Aorta (tissue), 5 donors: ENCODE measurements at places on chromosomes 12 and 14.

- peak; percentile 83 for DNase-seq
These were observed 215.9 kb downstream of the CACNA1C start for GRCh38 chr12:2268471-2269286.

GRCh38 chr12:15522574-15523187 lies 200.4 kb downstream of the PTPRO start:
- DNase-seq = no peak

DNA sequence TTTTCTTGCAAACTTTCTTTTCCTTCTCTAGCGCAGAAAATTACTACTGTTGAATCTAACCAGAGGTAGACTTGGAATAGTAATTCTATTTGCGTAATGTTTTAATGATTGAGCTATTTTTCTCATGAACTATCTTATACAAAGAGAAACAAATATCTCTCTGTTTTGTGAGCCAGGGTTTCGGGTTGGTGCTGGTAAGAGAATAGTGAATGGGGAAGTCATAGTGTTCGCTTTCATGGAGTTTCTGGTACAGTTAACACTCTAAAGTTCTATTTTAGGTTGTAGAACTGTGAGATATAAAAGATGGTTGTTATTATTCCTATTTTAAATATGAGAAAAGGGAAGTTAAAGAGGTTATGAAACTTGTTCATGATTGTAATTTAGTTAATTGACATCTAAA lies 6.6 kb downstream of the CLEC1B start:
- no peak for DNase-seq

DNA sequence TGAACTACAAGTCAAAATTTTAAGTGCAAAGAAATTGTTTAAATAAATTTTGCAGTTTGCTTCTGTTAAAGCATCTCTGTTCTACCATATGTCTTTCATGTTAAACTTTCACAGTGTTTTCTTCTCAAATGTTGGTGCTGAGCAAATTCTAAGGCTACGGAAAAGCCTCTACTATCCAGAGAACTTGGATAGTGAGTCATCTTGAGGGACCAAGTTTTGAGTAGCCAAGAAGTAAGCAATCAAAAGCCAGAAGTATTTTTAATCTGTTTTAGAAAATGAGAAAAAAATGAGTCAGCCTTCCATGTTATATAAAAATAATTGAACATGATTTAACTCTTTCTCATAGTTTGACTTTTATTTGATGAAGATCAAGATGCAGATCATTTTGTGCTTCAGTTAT lies 3.3 kb downstream of the BRMS1L start:
- no peak for DNase-seq

- DNase-seq = no peak
These were observed 35.3 kb downstream of the FBXW8 start for GRCh38 chr12:116945886-116946550.

DNA sequence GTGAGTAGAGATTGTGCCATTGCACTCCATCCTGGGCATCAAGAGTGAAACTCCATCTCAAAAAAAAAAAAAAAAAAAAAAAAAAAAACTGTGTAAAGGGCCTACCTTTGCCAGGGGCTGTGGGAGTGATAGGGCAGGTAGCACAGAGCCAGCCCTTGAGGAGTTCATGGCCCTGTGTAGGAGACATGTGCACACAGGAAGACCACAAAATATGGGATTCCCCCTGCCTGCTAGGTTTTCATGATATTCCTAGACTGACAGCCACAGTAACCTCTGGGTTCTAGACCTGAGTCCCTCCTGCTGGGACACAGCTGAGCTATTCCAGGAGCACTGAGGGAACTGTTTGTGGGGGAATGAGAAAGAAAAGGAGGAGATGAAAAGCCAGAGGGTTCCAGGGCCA lies 8.3 kb upstream of the SPTSSA start:
- DNase-seq = no peak

DNA sequence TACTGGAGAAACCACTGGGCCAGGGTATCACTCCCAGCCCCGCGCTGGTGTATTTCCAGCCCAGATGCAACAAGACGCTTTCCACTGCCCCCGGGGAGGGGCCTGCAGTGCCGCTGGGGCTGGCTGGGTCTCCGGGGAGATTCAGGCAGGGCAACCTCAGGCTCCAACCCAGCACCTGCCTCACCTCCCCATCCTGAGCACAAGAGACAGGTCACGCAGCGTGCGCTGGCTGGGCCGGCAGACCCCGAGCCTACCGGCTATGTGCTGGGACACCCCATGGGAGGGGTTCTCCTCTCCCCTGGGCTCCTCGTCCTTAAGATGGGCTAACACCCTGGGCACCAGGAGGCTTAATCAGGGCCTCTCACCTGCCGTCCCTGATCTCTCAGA lies 80.9 kb downstream of the RFLNA start:
- DNase-seq = no peak

DNA sequence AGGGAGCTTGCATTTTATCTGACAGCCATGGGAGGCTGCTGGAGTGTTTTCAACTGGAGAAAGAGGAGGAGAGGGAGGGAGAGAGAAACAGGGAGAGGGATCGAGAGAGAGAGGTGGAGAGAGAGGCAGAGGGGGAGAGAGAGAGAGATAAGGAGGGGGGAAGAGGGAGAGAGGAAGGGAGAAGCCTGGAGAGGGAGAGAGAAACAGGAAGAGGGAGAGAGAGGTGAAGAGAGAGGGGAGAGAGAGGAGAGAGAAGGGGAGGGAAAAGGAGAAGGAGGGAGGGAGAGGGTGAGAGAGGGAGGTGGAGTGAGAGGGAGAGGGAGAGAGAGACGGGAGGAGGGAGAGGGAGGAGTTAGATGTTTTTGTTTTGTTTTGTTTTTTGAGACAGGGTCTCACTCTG lies 45.6 kb downstream of the DNAH10 start:
- DNase-seq = no peak

DNA sequence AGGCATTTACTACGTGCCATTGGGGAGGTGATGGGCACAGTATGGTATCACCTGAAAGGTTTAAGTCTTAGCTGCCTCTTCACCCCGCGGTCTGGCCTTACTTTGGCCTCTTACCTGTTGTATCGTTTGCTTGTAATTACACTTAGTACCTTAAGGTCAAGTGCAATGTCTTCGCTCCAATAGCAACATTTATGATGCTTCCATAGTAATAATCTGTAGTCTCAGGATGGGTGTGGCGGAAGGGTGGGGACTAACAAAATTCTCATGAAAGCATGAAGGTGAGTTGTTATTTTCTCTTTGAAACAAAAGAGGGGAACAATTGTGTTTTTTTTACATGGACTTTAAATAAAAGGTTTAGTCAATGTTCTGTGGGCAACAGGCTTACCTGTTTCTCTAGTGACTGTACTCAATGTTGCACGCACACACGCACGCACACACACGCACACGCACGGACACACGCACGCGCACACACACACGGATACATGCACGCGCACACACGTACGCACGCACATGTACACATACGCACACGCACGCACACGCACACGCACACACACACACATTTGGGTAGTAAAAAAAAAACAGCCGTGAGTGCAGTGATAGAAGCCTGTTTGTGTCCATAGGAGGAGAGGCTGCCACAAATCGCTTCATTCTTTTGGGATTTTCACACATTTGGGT lies 91.4 kb downstream of the DNAH10 start:
- DNase-seq = peak; percentile 15

GRCh38 chr12:109888179-109889020 lies 8.1 kb upstream of the GLTP start:
- DNase-seq = no peak

GRCh38 chr12:41188058-41188840 lies at the start of gene PDZRN4:
PDZRN4 (plus strand) TSS chr12:41188320.
- DNase-seq = peak; percentile 84

- DNase-seq = peak; percentile 80
These were observed 41.6 kb upstream of the CAPRIN2 start for GRCh38 chr12:30796313-30796780.

- DNase-seq = no peak
These were observed 4.2 kb downstream of the LPAR5 start for GRCh38 chr12:6631549-6631961.

- DNase-seq = peak; percentile 78
These were observed 5.0 kb downstream of the CCND2 start for GRCh38 chr12:4278329-4279197.

GRCh38 chr12:65500091-65500900 lies 221.8 kb downstream of the MSRB3 start:
- DNase-seq = no peak

DNA sequence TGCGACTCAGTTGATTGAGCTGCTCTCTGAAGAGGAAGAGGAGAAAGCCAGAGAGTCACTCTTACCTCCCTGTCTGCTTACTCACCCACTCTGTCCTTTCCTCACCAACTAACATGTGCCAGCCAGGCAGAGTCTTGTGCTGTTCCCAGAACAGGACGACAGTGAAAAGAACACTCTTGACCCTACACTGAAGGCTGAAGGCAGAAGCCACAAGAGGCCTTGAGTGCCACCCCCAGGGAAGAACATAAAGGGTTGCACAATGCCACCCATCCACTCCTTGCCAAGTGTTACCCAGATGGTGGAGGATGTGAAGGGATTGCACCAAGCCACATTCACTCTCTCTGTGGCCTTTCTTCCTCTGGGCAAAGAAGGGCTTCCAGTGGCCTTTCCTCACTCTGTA lies 12.8 kb downstream of the ABHD4 start:
- no peak for DNase-seq

DNA sequence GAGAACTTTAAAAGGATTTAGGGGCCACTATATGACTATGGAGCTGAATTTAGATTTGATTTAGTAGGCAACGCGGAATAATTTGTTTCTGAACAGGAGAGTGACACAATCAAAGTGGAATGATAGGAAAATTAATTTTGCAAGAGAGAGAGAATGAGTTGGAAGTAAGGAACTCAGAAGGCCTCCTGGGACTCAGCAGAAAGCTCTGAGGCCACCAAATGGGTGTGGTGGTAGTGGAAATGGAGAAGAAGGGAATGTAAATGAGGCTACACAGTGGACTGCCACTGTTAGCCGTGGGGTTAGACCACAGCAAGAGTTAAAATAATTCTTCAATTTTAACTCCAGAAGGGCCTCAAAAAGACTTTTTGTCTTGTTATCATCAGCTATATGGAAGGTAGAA lies 102.7 kb downstream of the LRRK2 start:
- DNase-seq = no peak

DNA sequence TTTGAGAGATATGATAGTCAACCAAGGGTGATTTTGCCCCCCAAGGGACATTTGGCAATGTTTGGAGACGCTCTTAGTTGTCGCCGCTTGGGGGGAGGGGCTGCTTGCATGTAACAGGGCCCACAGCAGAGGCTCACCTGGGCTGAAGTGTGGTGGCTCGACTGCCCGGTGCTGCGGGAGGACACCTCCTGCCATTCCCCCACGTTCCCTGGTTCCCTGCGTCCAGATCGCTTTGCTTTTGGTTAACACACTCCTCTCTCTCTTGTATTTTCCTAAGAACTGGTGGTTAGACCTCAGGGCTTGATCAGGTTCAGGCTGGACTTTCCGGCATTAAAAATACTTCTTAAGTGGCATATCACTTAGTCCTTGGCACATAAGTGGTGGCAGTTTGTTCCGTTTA lies 18.9 kb downstream of the PPP2R5C start:
- DNase-seq = no peak

- DNase-seq = peak; percentile 65
These were observed 400.7 kb downstream of the NUAK1 start for GRCh38 chr12:105738051-105738450.

DNA sequence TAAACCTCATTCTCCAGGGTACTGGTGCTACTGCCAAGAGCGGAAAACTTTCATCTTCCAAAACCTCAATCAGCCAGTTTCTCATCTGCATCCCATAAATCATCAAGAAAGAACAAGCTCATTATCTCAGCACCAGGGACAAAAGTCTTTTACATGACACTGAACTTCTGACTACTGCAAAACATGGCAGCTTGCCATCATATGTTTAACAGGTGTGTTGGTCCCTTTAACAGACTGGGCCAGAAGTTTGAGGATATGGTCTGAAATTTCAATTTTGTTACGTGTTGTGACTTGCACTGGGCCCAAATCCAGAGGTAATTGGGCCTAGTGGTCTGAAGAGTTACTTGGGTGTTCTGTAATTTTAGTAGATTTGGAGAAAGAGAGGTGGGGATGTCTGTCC lies 305.4 kb upstream of the SEL1L start:
- no peak for DNase-seq

- DNase-seq = peak; percentile 48
These were observed at the start of gene CNTN1 for GRCh38 chr12:40691913-40692764. CNTN1 (plus strand) TSS chr12:40692439.

DNA sequence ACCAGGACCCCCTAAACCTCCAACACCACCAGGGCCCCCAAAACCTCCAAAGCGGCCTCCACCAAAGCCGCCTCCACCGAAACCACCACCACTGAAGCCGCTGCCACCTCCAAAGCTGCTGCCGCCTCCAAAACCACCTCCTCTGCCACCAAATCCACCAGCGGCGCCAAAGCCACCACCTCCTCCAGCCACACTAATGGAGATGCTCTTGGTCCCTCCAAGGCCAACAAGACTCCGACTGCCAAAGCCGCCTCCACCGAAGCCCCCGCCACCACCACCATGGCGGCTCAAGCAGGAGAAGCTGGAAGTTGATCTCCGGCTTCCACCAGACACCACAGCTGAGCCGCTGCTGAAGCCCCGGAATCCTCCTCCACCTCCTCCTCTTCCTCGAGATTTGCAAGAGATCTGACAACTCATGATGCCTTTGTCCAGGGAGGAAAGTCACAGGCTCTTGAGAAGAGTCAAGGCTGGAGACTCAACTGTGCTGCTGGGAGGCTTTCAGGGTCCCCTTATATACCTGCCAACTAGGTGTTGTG lies at the start of gene KRT2:
KRT2 (minus strand) TSS at position 486 of the 536 bp plus-strand sequence; CDS start at position 417, 69 bp downstream.
- DNase-seq = no peak

GRCh38 chr12:65609359-65609771 lies 214.9 kb upstream of the HMGA2 start:
- no peak for DNase-seq

- no peak for DNase-seq
These were observed 14.4 kb downstream of the TTLL5 start for GRCh38 chr14:75675265-75675960.

DNA sequence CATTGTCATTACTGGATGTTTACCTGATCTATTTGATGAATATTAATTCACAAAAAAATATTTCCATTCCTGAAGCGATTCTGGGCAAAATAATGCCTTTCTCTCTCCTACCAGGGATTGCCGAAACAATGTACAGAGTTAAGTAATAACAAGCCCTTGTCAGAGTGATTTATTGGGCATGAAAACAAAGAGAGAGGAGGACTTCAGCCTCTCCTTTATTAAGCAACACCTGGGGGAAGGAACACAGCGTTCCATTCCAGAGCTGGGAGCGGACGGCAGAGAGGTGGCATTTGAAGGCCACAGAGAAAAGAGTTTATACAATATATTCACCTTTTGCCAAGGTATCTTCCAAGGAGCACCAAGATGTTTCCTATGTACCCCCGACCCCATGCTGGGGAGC lies 165.8 kb downstream of the KSR2 start:
- no peak for DNase-seq

- no peak for DNase-seq
These were observed 283.1 kb downstream of the DPF3 start for GRCh38 chr14:72610831-72611200.

DNA sequence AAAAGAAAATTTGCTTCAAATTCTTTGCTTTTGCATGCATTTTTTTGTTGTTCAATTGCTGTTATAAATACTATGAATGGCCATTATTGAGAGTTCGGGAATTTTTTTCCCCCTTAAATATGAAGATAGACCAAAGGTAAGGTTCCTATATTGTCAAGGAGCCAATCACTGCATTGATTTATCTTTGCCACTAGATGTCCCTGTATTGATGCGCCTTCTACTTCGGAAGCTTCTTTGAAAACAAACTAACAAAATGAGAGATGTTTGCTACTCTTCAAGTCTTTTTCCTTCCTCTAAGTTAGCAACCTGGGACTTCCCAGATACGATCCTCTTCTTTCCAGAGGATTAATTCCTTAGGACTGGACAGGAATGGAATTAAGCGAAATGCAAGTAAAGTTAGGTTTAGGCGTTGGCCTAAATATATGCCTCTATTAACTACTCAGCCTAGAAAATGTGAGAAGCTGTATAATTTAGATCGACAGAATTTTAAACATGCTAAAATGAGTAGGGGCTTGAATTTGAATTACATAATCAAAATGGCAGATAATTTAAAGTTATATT lies 318.1 kb downstream of the AEBP2 start:
- no peak for DNase-seq
